ENCODE measurements at places on chromosomes 11 and 22.

DNA sequence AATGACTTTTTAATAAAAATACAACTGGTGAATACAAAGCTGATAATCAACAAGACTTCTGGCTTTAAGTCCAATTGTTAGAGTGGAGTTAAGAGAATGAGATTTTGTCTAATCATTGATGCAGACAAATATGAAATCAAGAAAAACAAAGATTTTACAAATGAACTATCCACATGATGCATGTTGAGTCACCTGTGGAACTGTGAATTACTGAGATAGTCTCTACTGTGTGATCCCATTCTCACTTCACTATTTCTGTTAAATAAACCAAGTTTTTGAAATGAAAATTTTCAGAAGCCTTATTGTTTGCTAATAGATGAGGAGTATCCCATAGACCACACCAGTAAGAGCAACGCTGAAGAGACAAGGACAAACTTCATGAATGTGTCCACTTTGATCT is 8.4 kb upstream of the CTSC start:
- DNase-seq: no peak

DNA sequence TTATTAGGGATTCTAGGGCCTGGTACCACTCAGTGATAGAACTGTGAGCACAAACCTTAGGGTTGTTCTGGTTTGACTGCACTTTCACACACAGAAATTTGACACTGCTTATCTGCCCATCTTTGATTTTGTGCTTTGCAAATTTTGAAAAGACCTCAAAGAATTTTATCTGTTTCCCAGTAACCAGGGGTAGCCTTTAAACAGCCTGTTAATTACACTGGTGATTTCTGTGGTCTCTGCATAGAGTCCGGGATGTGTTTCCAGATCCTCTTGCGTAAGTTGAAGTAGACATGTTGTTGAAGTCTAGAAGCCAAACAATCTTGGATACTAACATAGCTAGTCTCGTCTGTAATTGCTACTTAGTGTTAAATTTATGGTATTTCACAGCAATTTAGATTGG is 75.3 kb downstream of the C22orf31 start:
- no peak for DNase-seq

DNA sequence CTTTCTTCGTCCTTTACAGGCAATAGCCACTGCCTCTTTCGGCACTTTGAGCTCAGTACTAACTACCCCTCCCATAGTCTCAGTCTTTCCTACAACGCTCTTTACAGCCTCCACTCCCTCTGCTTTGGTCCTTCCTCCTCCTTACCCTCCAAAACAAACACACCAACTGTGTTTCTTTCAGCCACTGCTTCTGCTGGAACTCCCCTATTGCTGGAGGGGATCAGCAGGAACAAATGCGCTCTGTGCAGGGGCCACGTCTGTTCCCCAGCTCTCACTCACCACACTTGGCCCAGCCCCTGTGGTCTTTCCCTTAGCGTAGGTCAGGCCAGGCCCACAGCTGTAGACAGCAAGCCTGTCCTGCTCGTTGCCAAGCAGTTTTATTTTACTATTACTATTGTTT is 42.3 kb downstream of the PC start:
- DNase-seq: no peak

DNA sequence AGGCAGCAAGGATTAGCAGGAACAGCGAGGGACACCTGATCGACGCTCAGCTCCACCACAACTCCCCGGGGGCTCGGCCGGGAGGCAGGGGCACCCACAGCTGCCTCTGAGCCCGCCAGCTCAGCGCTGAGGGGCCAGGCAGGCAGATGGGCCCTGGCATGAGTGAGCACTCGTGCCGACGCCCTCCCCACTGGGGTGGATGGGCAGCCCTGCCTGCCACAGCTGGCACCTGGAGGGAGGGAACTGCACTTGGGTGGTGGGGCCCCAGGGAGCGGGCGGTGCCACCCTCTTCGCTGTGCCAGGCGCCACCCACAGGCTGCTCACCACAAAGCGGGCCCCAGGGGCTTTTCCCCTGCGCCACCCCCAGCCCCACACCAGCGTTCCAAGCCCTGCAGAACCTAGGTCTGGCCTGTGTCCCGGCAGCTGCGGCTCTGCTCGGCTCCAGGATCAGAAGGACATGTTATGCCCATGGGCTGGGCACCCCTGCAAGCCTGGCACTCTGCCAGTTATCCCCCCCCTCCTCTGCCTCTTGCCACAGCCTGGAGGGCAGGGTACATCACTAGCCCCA is 28.8 kb downstream of the WNT7B start:
- no peak for DNase-seq

DNA sequence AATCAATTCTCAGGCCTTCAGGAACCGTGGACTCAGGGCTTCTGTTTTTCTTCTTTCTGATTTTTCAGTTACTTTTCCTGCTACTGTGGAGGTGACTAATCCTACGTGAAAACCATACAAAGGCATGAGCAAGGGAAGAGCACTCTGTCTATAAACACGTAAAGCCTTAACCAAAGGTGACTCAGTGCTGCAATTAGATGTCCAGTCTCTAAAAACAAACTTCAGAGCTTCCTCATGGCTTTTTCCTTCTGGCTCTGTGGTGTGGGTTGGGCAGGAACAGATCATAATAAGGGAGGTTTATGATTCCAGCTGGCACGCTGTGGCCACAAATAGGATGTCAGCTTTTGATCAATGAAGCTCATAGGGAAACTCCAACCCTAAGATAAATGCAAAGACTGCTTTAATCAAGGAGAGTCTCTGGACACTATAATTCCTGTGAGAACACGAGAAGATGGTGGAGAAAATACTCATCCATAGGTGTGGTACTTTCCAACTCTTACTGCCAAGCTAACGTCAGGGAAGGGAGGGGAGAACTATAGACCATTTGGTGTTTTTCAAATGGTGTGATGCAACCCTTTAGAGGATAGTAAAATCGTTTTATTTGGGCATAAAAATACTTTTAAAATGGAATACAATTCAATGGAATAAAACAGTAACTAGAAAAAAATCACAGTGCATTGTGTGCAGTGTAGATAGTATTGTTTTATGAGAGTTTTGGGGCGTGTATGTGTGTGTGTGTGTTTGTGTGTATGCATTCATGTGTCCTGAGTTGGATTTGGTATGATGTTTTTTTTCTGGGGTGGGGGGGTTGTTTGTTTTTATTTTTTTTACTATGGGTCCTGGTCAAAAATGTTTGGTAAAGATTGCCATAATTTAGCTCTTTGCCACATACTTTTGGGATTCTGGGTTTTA is at the start of gene NXPE2:
Gene NXPE2 (plus strand): TSS at position 403 of the 912 bp plus-strand sequence. CDS start 49 bp downstream, at position 452.
- peak; percentile 55 for DNase-seq

DNA sequence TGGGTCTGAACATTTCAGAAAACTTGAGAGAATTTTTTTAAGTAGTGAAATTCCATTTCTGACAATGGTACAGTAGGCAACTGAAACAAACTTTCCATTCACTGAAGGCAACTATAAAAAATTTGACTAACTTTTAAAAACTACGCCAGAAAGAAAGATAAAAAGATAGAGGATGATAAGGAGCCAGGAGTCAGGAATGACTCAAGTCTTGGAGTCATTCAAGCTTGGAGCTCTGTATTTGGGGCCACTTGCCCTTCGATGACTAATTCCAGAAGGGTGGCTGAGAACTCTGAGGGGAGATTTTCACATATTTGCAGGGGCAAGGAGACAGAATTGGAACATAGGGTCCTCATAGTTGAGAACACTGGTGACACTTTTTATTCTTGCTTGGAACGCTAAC is 1083.2 kb upstream of the CNTN5 start:
- DNase-seq: no peak

DNA sequence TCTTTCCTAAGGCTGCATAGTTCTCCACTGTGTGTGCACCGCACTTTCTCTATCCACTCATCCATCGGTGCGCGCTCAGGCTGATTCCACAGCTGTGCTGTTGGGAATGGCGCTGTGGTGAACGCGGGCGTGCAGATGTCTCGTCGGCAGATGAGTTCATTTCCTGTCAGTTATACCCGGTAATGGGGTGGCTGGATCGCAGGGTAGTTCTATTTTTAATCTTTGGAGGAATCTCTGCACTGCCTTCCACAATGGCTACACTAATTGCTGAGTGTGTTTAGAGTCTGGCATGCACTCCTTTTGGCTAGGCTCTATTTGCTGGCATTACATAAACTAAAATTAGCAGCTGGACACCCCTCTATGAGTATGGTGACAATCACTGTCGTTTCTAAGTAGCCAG is 27.9 kb upstream of the KRTAP5-7 start:
- DNase-seq: no peak

DNA sequence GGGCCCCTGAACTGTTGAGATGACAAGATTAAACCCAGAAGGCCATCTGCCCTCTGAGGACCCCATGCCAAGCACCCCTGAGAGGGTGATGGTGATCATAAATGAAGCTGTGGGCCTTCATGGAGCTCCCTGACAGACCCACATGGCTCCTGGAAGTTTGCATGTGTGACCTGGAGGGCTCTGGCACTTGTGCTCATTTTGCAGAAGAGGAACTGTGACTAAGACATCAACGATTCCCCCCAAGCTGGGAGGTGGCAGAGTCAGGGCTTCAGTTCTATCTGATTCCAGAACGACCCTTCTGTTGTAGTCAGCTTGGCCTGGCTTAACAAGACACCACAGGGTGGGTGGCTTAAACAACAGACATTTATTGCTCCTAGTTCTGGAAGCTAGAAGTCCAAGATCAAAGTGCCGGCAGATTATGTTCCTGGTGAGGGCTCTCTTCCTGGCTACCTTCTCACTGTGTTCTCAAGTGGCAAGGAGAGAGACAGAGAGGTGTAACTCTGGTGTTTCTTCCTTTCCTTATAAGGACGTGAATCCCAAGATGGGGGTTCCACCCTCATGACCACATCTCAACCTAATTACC is 46.4 kb upstream of the CD82 start:
- DNase-seq: no peak

- DNase-seq: no peak
These were observed 950.9 kb upstream of the CNTN5 start for GRCh38 chr11:98069861-98070260.

GRCh38 chr11:98600786-98601773 is 419.7 kb upstream of the CNTN5 start:
- no peak for DNase-seq

DNA sequence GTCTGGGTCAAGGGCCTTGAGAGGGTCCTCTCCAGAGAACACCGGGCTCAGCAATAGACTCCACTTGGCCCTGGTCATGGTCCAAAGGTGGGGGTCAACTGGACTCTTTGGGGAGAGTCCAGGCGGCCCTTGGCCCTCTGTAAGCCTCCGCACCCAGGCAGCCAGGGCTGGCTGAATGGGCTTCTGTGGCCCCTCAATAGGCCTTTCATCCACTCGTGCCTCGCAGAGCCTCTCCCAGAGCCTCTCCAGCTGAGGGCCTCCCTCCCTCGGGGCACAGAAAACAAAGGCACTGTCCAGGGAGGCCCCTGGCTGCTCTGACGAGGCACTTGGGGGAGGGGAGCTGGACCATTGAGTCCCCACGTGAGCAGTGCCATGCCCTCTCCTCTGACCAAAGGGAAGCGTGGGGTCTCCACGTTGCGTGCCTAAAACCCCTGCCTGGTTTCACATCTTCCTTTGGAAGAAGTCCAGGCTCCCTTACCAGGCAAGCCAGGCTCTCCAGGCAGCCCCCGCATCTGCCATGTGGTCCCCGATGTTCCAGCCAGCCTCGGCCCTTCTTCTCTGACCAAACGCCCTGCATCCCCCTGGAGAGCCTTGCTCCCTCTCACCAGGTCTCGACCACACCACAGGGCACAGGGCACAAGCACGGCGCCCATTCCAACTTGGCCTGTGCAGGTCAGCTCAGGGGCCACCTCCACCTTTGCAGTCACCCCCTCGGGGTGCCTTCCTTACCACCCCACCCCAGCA is 15.5 kb downstream of the KIAA0930 start:
- DNase-seq: no peak

DNA sequence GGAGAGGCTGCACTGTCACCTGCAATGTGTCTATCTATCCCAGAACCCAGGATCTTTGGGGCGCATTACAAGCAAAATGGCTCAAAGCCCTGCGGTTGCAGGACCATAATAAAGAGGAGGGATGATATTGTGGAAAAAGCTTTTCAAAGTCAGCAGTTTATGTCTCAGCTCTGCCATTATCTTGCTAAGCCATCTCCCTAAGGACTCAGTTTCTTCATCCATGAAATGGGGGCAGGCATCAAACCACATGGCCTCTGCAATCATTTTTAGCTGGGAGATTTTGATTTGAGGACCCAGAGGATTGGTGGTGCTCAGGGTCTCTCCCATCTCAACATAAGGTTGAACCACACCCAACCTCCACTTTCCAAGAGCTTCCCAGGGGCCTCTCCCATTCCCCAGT is 513.8 kb downstream of the MIAT start:
- DNase-seq: no peak
